Activated CD4-positive, alpha-beta T cell treated with anti-CD3 and anti-CD28 coated beads for 24 hours (primary cell): ENCODE measurements at places on chromosomes 16 and 17.

DNA sequence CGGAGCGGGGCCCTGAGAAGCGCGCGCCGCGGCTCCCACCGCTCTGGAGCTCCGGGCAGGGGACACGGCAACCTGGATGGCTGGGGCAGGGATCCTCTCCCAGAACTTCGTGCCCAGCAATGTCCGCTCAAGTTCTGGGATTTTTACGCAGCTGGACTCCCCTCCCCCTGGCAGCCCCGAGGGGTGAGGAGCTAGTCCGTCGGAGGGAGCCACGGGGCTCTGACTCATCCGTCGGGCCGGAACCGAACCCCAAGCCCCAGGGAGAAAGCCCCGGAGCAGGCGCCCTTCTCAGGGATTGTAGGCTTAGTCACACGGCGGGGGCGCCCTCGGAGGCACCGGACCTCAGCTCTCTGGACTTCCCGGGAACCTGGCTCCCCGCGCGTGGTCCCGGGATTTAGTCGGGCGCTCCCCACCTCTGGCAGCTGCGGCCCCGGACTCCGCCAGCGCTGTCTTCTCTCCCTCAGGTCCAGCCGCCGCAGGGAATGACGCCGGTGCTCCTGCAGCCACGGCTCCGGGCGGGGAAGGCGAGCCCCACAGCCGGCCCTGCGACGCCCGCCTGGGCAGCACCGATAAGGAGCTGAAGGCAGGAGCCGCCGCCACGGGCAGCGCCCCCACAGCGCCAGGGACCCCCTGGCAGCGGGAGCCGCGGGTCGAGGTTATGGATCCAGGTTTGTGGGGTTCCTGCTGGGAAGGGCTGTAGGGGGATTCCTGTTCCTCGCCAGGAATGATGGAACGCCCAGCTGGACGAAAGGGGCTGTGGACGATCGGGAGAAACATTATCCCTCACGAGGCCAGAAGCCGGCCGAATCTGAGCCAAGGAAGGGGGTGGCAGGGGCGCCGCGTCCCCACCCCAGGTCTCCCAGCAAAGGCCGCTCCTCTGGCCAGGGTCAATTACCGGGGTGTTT, 830 bp downstream of the SPHK1 start:
- peak; percentile 33 for DNase-seq

- DNase-seq = no peak
Observed at GRCh38 chr16:1029259-1029545, 43.3 kb upstream of the SSTR5 start.

DNA sequence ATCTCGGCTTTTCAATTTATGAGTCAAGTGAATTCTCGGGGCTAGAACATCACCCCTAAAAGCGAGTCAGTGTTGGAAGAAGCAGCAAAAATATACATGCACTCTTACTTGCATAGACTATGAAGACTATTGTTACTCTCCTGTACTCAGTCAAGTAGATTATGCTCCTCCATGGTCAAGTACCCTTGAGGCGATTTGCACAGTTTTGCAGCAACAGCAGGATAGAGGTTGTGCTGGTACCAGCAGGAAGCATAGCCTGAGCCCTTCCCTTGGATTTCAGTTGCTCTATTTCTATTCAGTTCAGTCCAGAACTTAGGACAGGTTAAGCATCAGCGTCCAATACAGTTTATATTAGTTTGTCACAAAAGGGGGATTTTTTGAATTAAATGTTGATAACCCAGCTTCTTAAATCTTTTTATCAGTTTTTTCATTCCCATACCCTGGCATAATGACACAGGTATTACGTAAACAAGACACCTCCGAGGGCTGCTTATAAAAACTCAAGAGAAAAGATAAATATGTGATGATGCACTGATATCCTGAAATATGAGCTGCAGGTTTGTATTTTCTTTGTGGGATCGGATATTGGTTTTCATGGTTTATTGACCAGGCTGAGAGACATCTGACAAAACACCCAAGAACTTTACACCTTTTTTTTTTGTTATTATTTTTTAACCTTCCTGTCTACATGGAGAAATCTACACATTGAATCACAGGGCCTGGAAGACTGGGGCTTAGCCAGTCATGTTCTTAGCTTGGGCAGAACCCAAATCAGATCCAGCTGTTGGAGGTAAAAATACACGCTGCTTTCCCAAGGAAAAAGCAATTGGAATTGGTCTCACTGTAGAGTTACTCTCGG, 144.1 kb downstream of the PITPNC1 start:
- DNase-seq = no peak

DNA sequence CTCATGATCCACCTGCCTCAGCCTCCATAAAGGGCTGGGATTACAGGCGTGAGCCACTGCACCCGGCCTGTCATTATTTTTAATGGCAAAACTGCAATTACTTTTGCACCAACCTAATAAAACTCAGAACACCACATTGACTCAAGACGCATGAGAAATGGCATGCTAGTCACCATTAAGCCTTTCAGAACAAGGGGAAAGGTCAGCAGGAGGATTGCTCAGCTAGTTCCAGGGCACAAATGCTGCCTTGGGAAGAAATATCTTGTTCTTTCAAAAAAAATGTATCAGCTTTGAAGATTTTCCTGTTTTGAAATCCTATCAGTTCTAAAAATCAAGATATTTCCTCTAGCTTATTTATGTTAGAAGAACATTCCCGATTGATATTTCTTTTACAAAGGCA, 32.4 kb upstream of the CDYL2 start:
- no peak for DNase-seq

GRCh38 chr16:64711026-64711425, 410.8 kb downstream of the CDH11 start:
- no peak for DNase-seq

DNA sequence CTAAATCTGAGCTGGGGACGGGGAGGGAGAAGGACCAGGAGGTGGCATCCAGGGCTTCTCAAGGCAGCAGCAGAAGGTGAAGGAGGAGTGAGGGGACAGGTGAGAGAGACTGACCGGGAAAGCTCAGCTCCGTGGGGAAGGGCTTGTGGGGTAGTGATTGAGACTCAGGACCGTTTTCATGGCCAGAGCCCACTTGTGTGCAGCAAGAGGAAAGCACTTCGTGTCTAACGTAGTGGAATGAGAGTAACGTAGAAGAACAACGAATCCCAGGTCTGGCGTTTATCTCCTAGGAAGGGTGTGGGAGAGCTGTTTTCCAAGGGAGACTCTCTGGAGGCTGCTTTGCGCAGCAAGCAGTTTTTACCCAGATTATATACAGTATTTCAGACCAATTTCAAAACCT, 1.3 kb upstream of the CDH3 start:
- DNase-seq = no peak

DNA sequence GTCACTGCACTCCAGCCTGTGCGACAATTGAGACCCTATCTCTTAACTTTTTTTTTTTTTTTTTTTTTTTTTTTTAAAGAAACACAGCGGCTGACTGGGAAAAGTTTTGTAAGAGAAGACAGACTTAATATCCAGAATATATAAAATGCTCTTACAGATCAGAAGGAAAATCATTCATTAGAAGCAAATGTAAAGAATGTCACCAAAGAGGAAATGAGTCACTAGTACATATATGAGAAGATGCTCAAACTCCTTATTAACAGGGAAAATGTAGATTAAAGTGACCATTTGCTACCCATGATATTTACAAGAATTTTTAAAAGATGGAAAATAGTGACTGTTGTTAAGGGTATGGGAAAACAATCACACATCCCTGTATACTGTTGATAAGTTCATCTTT, 48.9 kb downstream of the RABEP1 start:
- DNase-seq = no peak

- DNase-seq = no peak
Observed at GRCh38 chr16:24748242-24748641, 18.8 kb downstream of the TNRC6A start.

DNA sequence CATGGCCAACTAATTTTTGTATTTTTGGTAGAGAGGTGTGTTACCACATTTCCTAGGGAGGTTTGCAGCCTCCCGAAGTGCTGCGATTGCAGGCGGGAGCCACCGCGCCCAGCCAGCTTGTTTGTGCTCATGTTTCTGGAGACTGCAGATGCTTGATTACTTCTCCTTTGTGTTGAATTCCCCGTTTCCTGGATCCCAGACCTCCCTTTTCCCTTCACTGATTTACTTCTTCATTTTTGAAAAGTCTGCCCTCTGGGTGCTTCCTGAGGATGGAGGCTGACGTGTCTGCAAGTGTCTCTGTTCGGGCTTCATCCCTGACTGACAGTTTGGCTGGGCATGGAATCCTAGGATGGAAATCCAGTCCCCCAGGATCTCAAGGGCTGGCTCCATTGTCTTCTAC, 7.0 kb upstream of the TRIM47 start:
- no peak for DNase-seq

DNA sequence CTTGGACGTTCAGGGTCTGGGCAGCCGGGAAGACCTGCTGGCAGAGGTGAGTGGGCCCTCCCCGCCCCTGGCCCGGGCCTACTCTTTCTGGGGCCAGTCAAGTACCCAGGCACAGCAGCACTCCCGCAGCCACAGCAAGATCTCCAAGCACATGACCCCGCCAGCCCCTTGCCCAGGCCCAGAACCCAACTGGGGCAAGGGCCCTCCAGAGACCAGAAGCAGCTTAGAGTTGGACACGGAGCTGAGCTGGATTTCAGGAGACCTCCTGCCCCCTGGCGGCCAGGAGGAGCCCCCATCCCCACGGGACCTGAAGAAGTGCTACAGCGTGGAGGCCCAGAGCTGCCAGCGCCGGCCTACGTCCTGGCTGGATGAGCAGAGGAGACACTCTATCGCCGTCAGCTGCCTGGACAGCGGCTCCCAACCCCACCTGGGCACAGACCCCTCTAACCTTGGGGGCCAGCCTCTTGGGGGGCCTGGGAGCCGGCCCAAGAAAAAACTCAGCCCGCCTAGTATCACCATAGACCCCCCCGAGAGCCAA, 8.6 kb upstream of the ABCC3 start:
- peak; percentile 39 for DNase-seq

DNA sequence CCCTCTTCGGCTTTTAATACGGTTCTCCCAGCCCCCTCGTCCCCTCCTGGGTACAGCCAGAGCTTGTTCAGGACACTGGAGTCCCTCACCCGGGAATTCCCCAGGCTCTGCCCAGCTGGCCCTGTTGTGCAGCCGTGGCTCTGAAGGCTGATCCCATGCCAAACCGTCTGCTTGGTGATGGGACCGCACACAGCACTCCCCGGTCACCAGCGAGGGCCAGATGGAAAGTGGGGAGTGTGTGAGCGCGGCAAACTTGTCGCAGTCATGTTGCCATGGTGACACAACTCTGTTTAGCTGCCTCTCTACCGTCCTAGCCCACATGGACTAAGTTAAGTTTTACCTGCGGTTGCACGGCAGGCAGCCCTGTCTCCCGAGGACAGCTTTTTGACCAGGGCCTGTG, 107.9 kb downstream of the RAP1GAP2 start:
- no peak for DNase-seq
